ENCODE measurements at places on chromosomes 4 and X.
A peak's percentile ranks its signal among the peaks of the same experiment; 100 is the strongest.

GRCh38 chrX:64853424-64853823 is 122.8 kb downstream of the ZC4H2 start:
- DNase-seq: no peak

DNA sequence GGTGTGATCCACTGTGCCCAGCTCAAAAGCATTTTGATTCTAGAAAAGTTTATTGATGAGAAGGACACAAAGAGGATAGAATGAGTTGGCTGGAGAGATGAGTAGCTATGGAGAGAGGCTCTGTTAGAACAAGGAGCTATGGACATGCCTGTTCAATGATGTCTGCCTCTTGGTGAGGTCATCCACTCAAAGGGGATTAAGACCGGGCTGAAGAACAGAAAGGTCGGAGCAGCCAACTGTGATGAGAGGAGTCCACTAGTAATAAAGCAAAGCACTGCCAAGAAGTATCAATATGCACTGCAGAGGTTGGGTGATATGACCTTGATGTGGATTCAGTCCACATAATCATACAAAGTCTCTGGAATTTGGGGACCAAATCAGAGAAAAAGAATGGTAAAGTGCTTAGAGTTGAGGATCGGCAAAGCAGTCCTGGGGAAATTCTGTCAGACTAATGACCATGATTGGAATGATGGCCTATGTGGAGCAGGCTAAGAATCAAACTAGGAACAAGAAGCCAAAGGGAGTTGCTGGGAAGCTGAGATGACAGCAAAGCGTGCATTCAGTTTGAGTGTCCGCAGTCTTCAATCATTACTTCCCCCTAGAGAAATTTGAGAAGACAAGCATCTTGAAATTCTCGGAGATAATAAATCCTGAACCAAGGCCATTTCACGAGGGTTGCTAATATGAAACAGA is 55.7 kb upstream of the MMAA start:
- DNase-seq: no peak

DNA sequence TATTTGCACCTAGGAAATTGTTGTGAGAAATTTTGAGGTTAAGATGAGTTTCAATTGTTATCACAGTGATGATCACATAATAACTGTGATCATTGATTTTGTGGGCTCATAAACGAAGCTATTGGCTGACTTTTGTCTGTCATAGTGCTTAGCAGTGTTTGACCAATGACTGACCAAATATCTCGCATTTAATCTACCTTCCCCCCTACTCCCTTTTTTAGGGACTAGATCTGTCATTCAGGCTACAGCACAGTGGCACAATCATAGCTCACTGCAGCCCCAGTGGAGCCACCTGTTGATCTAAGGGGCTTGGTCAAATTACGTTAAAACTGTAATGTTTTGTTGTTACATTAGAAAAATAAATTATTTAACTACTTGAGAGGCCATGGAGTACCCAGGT is 1.5 kb downstream of the FUNDC2 start:
- DNase-seq: peak; percentile 50

DNA sequence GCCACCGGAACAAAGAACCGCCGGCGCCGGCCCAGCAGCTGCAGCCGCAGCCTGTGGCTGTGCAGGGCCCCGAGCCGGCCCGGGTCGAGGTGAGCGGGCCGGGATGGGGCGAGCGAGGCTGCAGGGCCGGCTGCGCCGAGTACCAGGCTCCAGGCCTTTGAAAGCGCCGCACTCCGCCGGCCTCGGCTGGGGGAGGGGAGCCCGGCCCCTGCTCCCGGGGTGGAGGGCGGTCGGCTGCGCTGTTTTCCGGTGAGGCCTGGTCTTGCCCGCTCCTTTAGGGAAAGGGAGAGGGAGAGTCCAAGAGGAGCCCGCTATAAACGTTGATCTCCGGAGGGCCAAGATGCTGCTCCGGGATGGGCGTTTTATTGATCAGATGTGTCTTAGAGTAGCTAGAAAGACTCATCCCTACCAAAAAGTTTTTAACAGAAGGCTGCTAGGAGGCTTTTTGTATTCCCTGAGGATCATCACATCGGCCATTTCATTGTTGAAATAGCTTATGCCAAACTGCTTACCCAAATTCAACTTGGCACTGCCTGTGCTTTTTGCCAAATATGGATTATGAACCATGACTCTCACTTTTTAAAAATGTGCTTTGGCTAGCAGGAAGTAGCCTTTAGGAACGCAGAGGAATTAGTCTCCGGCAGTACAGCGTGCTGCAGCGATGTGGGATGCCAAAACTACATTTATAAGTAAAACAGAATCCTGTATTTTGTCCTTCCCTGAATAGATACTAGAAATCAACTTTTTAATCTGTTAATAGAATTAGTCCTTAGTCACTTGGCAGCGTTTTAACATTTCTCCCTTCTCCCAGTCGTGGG is 760 bp downstream of the TMEM165 start:
- DNase-seq: peak; percentile 31

- DNase-seq: no peak
Measured at GRCh38 chr4:143343276-143343831, 6.7 kb downstream of the GAB1 start.

DNA sequence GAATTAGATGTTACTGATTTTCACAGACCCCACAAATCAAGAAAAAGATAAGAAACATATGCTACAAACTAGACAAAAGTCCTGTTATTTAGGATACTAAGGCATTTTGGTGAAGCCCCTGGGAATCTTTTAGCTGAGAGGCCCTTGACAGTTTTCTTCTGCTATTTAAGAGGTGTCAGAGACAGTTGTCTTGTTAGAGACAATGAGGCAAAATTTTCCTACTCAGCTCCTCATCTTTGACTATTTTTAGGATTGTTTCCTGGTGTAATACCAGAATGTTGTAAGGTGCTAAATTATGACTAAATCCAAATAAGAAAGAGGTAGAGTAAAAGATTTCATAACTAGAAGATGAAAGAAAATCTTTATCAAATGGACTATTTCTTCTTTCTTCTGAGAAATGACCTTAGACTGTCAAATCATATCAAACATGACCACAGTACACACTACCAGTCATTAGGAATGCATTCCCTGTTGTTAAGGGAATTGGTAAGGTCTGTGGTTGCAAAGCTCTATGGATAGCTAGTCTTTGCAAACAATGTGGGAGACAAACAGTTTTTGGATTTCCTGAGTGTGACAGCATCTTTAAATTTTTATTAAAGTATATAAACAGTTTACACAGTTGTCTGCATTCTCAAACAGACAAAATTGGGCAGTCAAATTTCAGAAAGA is 926.1 kb downstream of the ADGRL3 start:
- no peak for DNase-seq

GRCh38 chrX:39205467-39205866 is 404.2 kb downstream of the MID1IP1 start:
- DNase-seq: no peak

GRCh38 chr4:66339007-66339406 is 668.7 kb upstream of the EPHA5 start:
- no peak for DNase-seq

- DNase-seq: no peak
Measured at GRCh38 chr4:52894443-52894842, 32.3 kb downstream of the RASL11B start.

DNA sequence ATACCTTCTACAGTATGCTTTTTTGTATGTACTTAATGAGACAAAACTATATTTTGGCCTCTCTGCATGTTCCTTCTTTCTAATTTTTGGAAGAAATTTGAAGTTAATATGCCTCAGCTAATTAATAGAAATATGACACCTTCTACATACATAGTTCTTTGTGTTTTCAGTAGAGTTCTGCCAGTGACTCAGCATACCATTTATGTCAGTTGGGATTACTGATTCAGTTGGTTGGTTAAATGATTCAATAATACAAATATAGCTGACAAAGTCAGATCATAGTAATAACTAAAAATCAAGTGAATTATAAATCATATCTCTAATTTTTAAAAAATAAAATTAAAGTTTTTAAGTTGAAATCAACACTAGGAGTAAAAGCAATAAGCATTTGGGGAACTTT is 16.8 kb downstream of the BTC start:
- no peak for DNase-seq

DNA sequence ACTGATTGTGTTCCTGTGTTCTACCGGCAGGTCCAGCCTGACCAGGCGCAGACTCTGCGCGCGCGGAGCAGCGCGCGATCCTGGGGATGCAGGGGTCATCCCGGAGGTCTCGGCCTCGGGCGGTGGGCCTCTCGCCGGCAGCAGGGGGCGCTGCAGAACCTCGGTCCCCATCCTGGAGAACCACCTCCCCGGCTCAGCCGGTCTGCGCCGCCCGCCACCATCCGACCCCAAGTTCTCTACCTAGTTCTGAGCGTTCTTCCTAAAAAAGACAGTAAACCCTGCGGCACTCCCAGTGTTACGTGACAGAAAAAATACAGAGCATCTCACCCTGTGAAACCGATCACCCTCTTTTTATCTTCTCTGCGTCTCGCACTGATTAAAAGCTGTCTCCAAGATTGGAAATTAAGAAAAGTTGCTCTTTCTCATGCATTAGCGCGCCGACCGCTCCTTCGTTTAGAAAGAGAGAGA is 1.6 kb downstream of the TRPC3 start:
- peak; percentile 36 for DNase-seq

GRCh38 chr4:2583517-2583916 is 47.1 kb downstream of the FAM193A start:
- DNase-seq: no peak

DNA sequence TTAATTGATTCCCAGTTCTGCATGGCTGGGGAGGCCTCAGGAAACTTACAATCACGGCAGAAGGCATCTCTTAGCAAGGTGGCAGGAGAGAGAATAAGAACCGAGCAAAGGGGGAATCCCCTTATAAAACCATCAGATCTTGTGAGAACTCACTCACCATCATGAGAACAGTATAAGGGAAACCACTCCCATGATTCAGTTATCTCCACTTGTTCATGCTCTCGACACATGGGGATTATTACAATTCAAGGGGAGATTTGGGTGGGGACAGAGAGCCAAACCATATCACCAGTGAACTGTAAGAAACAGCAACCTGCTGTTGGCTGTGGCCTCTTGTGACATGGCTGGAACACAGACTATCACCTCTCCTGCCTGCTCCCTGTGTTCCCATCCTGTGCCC is 7.1 kb upstream of the CYTL1 start:
- DNase-seq: no peak

GRCh38 chr4:156169861-156170260 is 216.2 kb upstream of the CTSO start:
- peak; percentile 7 for DNase-seq

- DNase-seq: peak; percentile 85
Measured at GRCh38 chrX:21798677-21799219, 40.7 kb upstream of the MBTPS2 start.

GRCh38 chr4:126799971-126800574 is 832.7 kb upstream of the INTU start:
- peak; percentile 15 for DNase-seq

- DNase-seq: no peak
Measured at GRCh38 chrX:71938371-71938770, 27.7 kb downstream of the NHSL2 start.

- DNase-seq: no peak
Measured at GRCh38 chr4:150248181-150248580, 169.9 kb downstream of the DCLK2 start.

DNA sequence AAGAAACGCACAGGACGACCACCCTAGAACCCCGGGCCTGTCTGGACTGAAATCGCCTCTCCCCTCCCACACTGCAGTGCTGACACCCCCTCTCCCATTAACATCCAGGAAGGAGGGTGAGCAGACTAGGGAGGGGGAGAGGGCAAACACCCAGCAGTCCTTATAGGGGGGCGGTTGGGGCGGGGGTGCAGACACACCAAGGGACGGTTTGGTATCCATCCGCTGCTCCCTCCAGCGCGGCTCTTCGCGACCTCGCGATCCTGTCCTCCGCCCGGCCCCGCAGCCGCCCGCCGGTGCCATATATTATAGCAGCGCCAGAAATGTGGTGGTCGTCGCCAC is 411 bp upstream of the GPRASP1 start:
- DNase-seq: peak; percentile 64

GRCh38 chr4:186081202-186081807 is 12.3 kb downstream of the TLR3 start:
- DNase-seq: no peak

GRCh38 chrX:140507982-140508305 is 3.1 kb upstream of the SOX3 start:
- DNase-seq: no peak

DNA sequence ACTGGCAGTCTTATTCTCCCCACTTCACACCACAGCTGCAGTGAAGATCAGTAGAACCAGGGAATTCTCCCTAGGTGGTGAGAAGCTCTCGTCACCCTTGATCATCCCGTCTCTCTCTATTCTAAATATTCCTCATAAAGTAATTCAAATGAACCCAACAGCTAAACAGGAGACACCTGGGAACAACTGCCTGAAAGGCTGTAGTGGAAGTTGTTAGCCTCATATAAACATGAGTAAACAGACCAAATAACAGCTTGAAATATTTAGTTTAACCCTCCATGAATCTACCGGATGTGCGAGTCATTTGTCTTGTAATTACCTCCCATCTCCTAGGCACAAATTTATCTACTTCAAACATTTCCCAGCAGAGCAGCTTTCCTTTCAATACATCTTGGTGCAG is 30.4 kb upstream of the APELA start:
- no peak for DNase-seq

DNA sequence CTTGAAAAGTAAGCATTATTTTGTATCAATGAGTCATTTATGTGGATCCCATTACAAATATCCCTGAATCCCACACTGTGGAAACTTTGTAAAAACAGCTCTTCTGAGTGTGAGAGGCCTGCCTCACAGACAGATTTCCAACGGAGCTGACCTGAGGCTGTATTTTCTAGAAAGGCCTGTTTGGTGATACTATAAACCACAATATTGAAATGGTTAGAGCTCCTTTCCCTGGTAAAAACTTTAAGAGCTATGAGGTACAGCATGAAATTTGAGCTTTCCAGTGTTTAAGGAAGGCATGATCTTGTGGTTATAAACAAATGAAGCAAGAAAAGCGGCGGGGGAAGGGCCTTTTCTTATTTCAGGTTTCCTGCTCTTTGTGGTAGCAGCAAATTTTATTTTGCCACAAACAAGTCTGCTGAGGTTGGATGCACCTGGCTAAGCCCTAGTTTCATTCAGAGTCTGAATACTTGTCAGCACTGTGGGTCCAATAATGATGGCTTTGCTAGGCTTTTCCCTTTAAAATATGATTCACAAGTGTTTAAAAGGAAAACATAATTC is 86.8 kb upstream of the ETNPPL start:
- DNase-seq: no peak

- no peak for DNase-seq
Measured at GRCh38 chr4:67520141-67520540, 25.2 kb downstream of the CENPC start.

Data from NCI-H1092 treated with DMSO at 0.1 percent for 48 hours (cell line).